GM12892 (cell line): ENCODE measurements at places on chromosomes 6 and 20.

DNA sequence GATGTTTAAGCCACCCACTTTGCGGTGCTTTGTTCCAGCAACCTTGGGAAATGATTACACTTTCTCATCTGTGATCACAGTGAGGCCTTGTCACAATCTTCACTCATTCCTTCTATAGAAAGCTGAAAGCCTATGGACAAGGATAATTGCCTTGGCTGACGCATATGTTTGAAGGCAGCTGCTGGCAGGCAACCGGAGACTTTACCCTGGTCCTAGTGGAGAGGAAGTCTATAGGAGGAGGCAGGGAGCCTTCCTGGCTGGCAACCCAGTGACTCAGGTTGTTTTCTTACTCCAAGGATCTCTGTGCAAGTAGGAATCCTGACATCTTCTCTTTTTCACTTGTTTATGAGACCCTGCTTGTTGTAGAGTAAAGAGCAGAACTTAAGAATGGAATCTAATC lies 34.1 kb upstream of the ESR1 start:
- no peak for DNase-seq

- no peak for DNase-seq
Observed at GRCh38 chr6:148404456-148405054, 61.9 kb downstream of the SASH1 start.

DNA sequence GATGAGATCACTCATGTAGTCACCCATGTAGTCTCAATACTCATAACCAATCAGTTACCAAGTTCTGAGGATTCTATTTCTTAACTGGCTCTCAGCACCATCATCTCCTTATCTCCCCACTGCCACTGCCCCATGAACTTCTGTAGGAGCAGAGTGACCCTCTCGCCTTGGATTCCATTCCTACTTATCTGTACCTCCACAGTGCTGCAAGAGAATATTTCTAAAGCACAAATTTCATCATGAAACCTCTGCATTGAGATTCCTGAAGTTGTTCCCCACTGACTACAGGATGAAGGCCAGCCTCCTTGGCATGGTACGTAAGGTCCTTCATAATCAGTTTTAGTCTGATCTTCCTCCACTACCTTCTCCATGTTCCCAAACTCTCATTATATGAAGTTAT lies 34.8 kb downstream of the BACH2 start:
- DNase-seq: no peak

- no peak for DNase-seq
Observed at GRCh38 chr20:35578469-35578868, 36.6 kb downstream of the ERGIC3 start.

- DNase-seq: no peak
Observed at GRCh38 chr20:62309947-62310756, 7.4 kb downstream of the ADRM1 start.
